Activated T-helper 2 cell treated with anti-CD3 and anti-CD28 coated beads, Interferon-gamma antibody, Interleukin-2, Interleukin-4, amounts not matched to agents 10 μg/mL and 5 μg/mL and 100 μg/mL, durations not matched to agents 14 hours and 24 hours and 36 hours (primary cell): ENCODE measurements at places on chromosomes 2 and 18.

DNA sequence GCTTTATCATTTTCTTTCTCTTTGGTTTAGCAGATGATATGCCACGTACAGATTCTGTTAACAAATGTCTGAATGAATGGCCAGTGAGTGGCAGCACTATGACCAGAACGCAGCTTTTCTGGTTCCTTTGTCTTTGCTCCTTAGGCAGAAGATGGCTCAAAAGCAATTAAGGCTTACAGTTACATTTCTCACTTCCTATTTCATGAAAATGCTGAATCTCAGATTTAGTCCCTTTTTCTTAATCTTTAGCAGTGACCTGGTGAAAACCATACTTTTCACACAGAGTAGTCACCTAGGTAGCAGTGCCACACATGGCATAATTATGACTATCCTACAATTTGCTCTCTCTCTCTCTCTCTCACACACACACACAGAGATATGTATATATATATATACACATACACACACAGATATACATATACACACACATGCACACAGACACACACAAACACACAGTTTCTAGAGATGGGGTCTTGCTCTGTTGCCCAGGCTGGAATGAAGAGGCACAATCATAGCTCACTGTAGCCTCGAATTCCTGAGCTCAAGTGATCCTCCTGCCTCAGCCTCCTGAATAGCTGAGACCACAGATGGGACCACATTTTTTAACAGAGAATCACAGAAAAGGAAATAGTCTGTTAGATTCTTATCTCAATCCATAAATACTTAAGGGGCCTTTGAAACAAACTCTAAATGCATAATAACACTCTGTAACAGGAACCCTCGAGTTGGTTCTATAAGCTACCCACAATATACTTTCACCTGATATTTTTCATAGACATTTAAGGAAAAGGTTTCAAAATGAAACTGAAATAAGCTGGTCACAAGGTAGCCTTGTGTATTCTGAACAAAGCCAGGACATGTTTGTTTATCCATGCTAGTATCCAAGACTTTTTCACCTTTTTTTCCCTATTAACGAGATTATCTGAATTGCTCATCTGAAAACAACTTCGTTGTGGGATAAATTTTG lies 11.6 kb downstream of the PDE6D start:
- no peak for DNase-seq

- no peak for DNase-seq
Measured at GRCh38 chr2:187037310-187037709, 188.3 kb upstream of the ZSWIM2 start.

DNA sequence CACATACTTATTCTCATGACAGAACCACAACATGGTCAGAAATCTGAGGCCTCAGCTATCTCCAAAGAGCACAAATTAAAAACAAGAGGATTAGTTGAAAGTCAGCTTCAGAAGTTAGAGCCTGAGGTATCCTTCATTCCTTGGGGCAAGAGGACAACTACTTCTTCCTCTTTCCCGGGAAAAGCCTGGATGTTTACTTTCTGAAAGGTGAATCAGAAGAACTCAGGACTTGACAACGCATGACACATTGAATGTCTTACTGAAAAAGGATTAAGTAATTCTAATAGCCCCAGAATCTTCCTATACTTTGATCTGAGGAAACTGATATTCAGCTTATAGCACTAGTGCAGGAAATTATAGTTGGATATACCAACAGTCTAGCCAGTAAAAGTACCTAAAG lies 573.2 kb downstream of the METTL4 start:
- DNase-seq = no peak

DNA sequence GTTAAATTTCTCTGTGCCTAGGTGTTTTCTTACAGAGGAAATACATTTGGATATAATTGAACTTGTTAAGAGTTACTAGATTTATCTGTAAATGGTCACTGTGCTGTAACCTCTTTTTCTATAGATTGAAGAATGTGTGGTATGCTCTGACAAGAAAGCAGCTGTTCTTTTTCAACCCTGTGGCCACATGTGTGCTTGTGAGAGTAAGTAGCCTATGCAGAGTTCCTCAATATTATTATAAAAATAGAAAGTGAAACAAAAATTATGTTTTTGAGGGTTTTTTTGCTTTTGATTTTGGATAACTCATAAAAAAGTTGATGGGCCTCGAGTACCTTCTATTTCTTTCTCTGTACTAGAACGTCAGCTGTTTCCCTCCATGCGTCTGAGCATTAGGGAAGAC lies 112.4 kb downstream of the MIB1 start:
- DNase-seq = no peak

DNA sequence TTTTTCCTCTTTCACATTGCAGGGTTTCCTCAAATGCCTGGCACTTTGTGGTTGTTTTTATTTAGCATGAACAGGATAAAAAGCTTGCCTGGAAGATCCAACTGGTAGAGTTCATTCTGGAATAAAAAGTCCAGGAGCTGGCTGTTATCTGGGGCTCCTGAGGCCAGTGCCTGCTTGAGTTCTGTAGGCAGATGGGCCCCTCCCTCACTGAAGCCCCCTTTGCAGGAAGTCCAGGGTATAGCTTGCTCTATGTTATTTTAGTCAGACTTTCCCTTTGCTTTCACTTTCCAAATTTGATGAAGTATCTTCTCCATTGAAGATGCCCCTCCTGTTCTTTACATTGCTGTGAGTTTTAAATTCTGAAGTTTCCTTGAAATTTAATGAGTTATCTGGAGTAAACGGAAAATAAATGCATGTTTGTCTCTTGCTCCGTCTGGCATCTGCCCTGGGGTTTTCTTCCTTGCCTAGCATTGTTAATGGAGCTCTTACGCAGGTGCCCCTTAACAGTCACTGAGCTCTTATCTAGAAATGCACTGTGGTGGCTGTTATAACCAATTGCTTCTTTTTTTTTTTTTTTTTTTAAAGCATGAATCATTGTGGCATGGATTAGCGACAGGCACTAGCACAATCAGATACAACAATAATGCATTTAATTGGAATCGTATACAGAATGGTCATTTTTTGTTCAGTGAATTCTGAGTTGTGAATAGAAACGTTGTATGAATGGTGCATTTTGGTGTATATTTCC lies 27.0 kb upstream of the LPIN1 start:
- no peak for DNase-seq

DNA sequence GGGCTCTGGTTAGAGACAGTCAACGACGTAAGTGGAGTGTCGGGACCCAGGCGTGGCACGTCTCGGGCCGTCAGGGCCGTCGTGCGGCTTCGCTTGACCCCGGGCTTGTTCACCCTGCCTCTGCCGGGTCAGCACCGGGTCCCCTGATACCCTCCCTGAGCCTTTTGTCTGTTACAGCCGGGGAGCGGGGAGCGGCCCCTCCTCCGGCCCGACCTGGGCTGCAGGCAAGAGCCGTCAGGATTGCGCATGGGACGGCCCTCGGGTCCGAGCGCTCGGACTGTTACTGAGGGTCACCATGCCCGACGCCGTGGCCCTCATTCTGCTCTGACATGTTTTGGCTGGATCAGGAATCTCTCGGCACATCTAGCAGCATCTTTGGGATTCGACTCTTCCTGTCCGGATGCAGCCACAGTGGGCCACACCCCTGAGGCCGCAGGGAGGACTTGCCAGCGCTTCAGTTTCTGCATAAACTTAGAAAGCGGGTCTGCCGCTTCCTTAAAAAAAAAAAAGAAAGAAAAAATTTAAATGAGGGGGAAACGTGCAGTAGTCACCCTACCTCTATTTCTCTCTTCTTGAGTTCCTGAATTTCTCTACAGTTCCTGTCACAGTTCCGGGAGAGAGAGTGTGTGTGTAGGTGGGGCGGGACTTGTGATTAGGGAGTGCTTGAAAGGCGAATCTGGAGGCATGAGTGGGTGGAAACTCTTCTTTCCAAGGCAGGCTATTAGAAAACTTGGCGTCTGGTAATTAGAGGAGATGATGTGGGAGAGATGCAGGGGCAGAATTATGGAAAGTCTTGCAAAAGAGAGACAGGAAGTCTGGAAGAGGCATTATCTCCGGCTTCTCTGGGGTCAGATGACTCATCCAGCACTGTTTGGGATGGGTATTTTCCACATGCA lies 909 bp downstream of the TMEM87B start:
- DNase-seq = peak; percentile 26

- no peak for DNase-seq
Measured at GRCh38 chr18:61589724-61590065, 256.5 kb downstream of the CDH20 start.

- peak; percentile 61 for DNase-seq
Measured at GRCh38 chr2:157404363-157404762, 39.5 kb downstream of the CYTIP start.

GRCh38 chr2:241095594-241096290 lies 6.3 kb downstream of the MTERF4 start:
- DNase-seq = no peak

- no peak for DNase-seq
Measured at GRCh38 chr2:68714866-68715265, 19.7 kb upstream of the ARHGAP25 start.

- DNase-seq = no peak
Measured at GRCh38 chr2:8306530-8307351, 375.1 kb upstream of the ID2 start.

GRCh38 chr2:27071277-27071989 lies at the start of gene OST4:
TSS of gene OST4 (minus strand) at chr2:27071654.
- DNase-seq = peak; percentile 89
